ENCODE measurements at places on chromosomes 16 and 17. TPM values are rescaled to one million over a fixed set of nuclear protein-coding genes. Genes with fewer than 3 reads are reported as not detected.

The GCGR gene
- total RNA-seq, result not detected

The TMEM114 gene
- total RNA-seq, result not detected

GRCh38 chr17:70024253-70024652, 50.8 kb upstream of the KCNJ16 start:
- no peaks in the 10 kb centered on the region for H3K27me3 ChIP-seq
- no peak overlapping the region for H3K4me3 ChIP-seq
- no peak overlapping the region for H3K27ac ChIP-seq
- DNase-seq, result no peak

The AATK gene
- total RNA-seq, result 6.5 TPM

The QRICH2 gene
- total RNA-seq, result 1.2 TPM

GRCh38 chr17:50620237-50620636, 14.4 kb upstream of the ABCC3 start:
- no peaks in the 10 kb centered on the region for H3K36me3 ChIP-seq
- no peak overlapping the region for H3K27ac ChIP-seq
- DNase-seq, result no peak
- H3K4me3 ChIP-seq, result no peak overlapping the region

The GP1BA gene
- total RNA-seq, result not detected

- no peaks in the 10 kb centered on the region for H3K4me1 ChIP-seq
- no peak overlapping the region for H3K4me3 ChIP-seq
- H3K36me3 ChIP-seq, result no peaks in the 10 kb centered on the region
- H3K27ac ChIP-seq, result no peak overlapping the region
Observed at GRCh38 chr16:1221628-1222552, 3.2 kb downstream of the TPSG1 start.

DNA sequence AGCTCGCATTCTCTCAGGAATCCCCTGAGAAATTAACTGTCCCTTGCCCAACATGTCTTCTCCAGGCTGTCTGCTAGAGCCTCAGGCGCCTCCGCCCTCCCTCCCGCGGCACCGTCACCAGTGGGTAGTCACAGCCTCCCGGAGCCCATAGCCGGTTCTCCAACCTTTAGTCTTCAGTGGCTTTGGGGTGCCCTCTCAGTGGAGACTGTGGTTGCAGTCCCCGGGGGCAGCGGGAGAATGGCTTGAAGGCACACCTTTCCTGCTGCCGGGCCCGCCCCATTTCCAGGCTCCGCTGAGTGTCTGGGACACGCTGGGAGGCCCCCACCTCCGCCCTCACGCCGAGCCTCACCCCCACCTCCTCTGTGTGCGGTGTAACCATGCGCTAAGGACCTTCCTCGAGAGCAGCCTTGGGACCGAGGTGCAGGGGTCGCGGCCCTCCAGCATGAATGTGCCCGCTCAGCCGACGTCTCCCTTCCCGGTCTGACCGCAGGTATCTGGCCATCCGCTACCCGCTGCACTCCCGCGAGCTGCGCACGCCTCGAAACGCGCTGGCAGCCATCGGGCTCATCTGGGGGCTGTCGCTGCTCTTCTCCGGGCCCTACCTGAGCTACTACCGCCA, 1.7 kb downstream of the GALR2 start:
- no peak overlapping the region for H3K27ac ChIP-seq
- no peak overlapping the region for H3K4me3 ChIP-seq
- no peak for DNase-seq
- H3K36me3 ChIP-seq, result no peaks in the 10 kb centered on the region
- peaks cover 60% of the 10 kb centered on the region for H3K4me1 ChIP-seq
- H3K27me3 ChIP-seq, result peaks cover 46% of the 10 kb centered on the region

The CA5A gene
- total RNA-seq, result not detected

DNA sequence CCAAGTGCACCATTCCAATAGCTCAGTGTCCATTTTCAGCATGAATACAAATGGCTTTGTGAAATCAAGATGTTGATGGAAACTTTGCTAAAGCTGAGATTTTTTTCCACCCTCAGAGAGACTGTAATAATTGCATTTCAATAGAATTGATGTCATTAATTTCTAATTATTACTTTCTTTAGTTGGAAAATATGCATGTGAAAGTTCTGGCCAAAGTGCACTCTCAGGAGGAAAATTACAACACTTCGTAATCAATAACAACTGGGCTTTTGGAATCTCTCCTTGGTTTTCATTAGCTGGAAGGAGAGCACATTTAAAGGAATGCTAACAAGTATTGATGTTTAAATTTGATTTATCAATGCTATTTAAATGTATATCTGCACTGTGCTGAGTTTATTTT, 529.5 kb upstream of the CDH8 start:
- no peaks in the 10 kb centered on the region for H3K27me3 ChIP-seq
- no peak for DNase-seq
- H3K4me3 ChIP-seq, result no peak overlapping the region
- H3K27ac ChIP-seq, result no peak overlapping the region
